Stimulated activated CD4-positive, alpha-beta T cell treated with anti-CD3 and anti-CD28 coated beads, Interleukin-1b, Interleukin-23, amount 100 ng/mL, for 24 hours (primary cell): ENCODE measurements at places on chromosomes 12 and 14.

DNA sequence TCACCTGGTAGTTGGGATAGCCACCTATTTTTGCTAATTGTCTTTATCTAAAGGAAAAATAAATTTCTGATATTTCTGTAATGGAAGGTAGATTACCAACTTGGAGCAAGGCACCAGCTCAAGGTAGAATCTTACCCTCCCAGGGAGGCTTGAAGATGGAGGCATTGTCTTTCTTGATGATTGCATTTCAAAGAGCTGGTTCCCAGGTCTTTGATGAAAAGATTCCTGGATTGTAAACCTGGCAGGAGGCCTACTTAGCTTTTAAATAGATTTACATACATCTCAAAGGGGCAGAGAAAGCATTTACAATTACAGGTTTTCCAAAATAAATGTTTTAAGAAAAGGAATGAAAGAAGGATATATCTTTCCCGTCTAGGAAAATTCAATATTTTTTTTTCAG, 729.2 kb downstream of the LRFN5 start:
- no peak for DNase-seq

DNA sequence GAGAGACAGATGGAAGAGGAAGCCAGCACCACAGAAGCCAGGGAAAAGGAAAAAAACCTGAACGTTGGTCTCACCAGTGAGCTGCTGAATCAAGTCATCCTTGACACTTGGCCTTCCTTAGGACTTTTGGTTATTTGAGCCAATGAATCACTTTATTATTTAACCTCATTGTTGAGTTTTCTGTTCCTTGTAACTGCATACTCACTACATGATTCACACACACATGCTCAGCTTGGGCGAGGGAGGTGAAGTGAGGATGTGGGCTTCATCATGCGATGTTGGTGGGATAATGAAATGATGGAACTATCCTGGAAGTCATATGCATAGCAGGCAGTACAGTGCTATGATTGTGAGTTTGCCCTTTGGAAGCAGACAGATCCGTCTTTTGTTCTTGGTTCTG, 40.6 kb upstream of the RPH3A start:
- DNase-seq, result no peak

- DNase-seq, result no peak
These were observed 110.3 kb downstream of the GCH1 start for GRCh38 chr14:54792288-54792687.

DNA sequence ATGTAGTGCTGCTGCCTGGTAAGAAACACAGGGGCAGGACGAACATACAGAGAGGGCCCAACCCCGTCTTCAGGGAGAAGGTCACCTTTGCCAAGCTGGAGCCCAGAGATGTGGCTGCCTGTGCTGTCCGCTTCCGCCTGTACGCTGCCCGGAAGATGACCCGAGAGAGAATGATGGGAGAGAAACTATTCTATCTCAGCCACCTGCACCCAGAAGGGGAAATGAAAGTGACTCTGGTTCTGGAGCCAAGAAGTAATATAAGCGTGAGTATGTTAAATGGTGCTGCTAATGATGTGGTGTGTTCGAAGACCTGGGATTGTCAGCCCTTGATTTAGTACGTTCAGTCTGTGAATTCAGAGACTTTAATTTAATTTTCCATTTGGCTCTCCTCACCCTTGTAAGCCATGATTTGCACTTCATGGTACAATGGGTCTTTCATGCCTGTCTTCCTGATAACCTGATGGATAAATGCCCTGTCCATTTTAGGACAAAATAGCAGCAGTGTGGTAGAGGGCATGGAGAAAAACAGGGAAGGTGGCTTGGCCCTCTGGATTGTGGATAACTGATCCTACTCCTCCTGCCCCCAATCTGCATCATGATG, 318.9 kb downstream of the SNAPC1 start:
- no peak for DNase-seq

DNA sequence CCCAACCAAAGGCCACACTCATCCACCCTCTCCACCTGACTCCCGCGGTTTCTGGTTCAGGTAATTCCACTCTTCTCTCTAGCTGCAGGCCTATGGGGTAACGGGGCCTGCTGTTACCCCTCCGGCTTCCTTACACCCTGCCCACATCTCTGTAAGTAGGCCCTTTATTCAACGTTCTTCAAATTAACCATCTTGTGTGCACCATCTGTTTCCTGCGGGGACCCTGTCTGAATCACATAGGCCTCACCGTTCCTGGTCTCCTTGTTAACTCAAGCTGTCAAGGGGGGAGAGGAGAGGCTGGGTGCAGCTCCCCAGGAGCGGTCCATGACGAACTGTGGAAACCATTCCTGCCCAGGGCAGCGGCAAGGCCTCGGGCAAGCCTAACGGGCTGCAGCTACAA, 9.3 kb upstream of the DLK1 start:
- DNase-seq, result no peak

DNA sequence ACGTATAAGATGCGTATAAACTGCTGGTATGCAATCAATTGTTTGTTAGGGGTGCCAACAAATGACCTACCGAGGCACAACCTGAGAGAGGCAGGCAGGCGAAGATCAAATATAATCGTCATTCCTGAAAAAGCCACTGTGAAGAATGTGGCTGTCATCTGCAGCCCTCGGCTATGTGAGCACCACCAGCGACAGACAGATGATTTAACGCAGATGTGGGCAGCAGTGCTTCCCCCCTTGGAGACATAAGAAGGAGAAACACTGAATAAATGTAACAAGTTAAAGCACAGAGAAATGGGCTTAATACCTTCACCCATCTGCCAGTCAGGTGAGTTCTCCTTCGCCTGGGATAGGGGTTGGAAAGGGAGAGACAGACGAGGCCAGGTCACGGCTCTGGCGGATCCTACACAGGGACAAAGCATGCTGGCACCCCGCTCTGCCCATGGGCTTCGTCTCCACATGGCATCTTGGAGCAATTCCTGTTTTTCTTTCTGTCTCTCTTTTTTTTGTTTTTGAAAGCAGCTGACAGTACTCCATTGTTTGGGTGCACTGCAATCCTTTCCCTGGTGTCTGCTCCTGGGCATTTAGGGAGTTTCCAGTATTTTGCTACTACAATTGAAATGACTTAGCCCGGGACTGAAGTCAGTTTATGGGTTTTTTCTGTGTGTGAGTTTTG, 28.1 kb downstream of the TNFAIP2 start:
- no peak for DNase-seq

- no peak for DNase-seq
These were observed 55.0 kb downstream of the IGF1 start for GRCh38 chr12:102425109-102426039.

DNA sequence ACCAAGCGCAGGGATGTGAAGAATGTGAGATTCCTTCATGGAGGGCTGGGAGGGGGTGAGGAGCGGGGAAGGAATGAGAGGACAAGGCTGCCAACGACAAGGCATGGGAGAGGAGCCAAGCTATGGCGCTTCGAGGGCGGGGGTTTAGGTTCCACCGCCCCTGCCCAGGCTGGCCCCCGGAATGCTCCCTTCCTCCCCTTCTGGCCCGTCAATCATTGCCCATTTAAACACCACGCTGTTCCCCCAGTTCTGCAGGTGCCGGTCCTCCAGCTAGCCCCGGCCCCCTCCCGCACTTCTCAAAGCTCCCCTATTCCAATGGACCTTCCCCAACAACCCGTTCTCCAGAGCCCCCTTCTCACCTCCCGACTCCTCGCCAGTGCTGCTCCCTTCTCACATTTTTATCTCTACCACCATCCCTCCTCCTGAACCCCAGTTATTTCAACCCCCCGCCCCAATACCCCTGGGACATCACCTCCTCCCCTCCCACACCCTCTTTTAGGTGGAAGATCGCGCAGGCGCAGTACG, 428 bp downstream of the RNF41 start:
- DNase-seq, result no peak

DNA sequence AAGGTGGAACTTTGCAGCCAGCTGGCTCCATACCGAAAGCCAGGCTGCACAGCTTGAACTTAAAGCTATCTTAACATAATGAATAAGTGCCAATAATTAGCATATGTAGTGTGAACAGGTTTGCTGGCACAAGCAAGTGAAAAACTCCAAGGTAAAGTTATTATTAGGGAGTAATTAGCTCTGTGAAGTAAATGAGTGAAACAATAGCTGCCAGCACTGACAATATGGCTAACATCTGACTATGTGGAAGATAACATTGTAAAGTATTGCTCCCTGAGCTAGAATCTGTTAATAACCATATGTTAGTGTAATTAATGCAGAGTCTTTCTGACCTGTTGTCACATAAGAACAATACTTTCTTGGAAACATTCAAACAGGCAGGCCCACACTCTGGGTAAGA, 246.4 kb downstream of the SOX5 start:
- DNase-seq, result no peak

- DNase-seq, result no peak
These were observed 487.1 kb downstream of the NELL2 start for GRCh38 chr12:44389038-44389437.

DNA sequence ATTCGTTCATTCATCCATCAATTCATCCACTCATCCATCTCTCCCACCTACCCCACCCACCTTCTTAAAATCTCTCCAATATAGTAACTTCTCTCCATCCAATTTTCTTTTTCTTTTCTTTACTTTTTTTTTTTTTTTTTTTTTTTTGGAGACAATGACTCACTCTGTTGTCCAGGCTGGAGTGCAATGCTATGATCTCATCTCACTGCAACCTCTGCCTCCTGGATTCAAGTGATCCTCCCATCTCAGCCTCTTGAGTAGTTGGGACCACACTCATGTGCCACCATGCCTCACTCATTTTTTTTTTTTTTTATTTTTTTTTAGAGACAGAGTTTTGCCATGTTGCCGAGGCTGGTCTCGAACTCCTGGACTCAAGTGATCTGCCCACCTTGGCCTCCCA, 118.4 kb downstream of the SUDS3 start:
- DNase-seq, result no peak

GRCh38 chr12:101174541-101174940, 35.5 kb downstream of the SLC5A8 start:
- DNase-seq, result no peak

DNA sequence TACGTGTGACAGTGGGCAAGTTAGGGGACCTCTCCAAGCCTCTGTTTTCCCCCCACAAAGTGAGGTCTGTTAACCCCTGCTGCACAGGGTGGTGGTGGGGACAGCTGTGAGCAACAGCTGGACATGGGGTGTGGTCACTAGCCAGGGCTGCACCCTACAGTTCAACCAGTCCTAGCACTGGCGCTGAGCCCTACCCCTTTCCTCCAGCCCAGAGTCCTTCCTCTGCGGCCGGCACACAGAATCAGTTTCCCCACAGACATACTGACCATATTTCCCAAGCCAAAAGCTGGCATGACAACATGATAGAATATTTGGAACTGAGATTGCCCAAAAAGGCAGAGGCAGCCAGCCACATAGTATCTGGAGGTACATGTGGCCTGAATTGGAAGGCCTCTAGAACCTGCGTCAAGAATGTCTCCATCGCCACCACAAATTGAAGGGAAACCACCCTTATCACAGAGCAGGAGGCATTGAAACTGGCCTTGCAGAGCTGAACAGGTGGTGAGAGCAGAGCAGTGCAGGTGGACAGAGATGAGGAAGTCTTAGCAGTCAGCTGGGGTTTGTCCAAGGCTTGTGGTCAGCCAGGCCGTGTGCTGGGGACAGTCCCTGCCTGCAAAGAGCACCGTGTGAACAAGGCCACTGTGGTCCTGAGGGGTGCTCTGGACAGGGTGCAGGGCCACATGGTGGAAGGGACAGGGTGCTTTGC, 21.2 kb downstream of the DEGS2 start:
- DNase-seq, result no peak

- no peak for DNase-seq
These were observed 34.2 kb downstream of the DAO start for GRCh38 chr12:108914121-108914531.

DNA sequence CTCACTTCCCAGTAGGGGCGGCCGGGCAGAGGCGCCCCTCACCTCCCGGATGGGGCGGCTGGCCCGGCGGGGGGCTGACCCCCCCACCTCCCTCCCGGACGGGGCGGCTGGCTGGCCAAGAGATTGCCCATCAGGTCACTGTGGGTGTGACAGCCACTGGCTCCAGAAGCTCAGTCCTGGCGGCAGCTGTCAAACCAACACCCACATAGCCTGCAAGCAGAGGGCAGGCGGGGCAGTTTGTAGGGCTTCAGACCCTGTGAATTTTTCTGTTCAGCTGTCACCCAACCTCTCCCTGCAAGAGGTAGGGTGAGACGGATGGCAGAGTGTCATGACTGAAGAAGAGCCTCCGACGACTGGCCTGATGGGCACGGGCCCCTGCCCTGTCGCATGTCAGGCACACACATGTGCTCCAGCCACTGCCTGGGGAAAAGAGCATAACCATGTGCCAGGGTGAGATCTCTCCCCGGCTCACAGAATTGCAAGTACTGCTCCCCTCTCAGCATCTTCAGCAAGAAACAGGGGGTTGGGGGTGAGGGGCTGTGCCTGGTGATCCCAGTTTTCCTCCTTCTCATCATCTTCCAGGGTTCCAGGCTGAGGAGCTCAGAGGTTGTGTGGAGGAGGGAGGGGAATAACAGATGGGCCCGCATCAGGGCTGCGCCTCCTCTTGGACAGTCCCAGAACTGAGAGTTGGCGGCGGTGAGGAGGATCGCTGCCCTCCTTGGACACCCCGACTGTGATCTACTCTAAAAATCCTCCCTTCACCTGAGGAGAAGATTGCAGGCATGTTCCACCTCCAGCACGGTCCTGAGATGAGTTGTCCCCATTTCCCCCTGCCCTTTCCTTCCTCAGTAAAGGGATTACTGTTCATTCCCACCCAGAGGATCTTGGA, 11.2 kb upstream of the PRPH start:
- DNase-seq, result no peak

GRCh38 chr12:98274430-98275130, 240.8 kb upstream of the TMPO start:
- DNase-seq, result no peak

GRCh38 chr12:53048780-53049401, 974 bp upstream of the TNS2 start:
- DNase-seq, result no peak

GRCh38 chr12:116454950-116455447, 104.2 kb upstream of the MAP1LC3B2 start:
- no peak for DNase-seq
